ENCODE measurements at places on chromosomes 6 and 20. TPM values are rescaled to one million over a fixed set of nuclear protein-coding genes. Genes with fewer than 3 reads are reported as not detected.

GRCh38 chr20:61871160-61871559, 194.5 kb downstream of the TAF4 start:
- no peak for DNase-seq

GRCh38 chr20:62694868-62695267, 13.8 kb upstream of the NTSR1 start:
- DNase-seq: no peak

- DNase-seq: no peak
These were observed 10.0 kb upstream of the CD93 start for GRCh38 chr20:23096097-23096496.

ZNF831 gene
- polyA plus RNA-seq: not detected

- DNase-seq: peak; percentile 49
These were observed 804 bp downstream of the ELOVL5 start for GRCh38 chr6:53347921-53348370.

- DNase-seq: peak; percentile 91
These were observed 16.6 kb downstream of the POM121L2 start for GRCh38 chr6:27295301-27296079.

DNA sequence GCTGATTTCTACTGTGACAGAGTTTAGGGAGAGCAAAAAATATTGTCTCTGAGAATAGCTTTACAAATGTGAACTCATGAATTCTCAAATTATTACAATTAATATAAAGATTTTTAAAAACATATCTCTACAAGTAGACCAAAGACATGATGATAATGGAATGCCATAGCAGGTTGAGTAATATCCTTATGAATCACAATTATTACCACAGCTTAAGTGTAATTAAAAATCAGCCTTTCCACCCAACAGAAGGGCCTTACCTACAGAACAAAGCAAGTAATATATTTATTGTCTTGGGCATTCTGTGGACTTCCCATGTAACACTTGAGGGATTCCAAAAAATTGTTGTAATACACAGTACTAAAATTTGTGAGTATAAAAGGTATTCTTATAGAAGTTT, 1099.6 kb upstream of the GJE1 start:
- peak; percentile 59 for DNase-seq

SLC35F1 gene
- not detected for polyA plus RNA-seq

LINC00237 gene
- polyA plus RNA-seq: not detected

DNA sequence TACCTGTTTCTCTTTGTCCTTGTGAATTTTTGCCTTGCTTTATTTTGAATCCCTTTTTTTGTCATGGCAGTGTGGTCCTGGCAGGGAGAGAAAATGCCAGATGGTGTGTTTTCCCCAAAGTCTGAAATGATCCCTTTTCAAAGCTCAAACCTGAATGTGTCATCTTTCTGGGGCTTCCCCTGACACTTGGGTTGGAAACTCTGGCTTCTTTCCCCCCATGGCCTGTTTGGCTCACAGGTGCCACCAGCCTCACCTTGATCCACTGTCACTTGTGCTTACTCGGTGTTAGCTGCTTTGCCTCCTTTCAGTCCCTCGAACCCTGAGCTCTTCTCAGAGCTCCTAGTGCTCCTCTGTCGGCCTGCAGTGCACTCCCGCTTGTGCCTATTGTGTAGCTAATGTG, 22.3 kb downstream of the MYBL2 start:
- DNase-seq: no peak

CDYL gene
- 10.5 TPM for polyA plus RNA-seq

GRCh38 chr6:38131527-38131965, 312.0 kb downstream of the ZFAND3 start:
- DNase-seq: peak; percentile 42

DNA sequence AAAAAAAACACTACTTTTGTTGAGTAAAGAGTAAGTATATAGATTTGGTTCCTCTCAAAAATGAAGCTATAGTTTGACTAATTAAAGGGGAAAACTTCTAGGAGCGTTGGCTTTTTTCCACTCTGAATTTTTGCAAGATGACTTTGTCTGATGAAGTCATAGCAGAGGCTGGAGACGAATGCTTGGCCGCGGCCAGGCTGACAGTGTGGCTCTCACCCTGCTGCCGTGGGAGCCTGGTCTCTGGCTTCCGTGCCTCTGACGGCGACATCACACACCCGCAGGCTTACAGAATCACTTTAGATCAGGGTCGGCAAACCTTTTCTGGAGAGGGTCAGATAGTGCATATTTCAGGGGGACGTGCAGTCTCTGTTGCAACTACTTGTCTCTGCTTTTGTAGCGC, 145.0 kb downstream of the PHACTR3 start:
- DNase-seq: no peak

DNA sequence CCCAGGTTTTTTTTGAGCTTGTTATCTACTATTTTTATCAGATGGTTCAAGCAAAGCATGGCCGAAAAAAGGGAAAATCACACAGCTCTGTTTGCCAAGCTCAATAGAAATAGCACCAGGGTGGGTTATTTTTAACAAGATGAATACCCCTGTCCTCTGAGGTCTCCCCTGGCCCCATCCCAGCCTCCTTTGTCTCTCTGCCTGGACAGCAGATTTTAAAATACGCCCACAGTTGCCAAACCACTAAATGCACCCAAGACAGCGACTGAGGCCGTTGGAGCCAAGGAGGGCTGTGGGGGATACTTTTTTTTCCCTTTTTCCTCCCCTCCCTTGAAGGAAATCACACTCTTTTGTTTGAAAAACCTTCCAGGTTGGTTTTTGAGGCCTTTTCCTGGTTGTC, 106.6 kb downstream of the VEGFA start:
- no peak for DNase-seq

GRCh38 chr6:127841811-127842210, 59.0 kb downstream of the THEMIS start:
- DNase-seq: no peak

DNA sequence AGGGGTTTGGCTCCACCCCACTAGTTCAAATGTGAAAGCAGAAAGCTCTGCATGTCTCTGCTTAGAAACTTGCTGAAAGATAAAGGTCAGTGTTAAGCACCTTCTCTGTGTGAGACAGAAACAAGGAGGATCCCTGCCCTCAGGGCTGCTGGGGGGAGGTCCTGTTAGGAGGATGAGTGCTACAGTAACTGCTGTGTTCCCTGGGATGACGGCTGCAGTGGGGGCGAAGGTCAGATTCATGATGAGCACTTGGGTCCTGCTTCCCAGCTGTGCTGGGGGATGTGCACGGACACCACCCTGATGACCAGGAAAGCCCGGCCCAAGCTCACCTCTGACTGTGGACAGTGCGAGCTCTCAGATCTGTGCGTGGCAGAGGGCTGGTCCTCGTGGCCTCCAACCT, 252.6 kb downstream of the DLL1 start:
- no peak for DNase-seq

DNA sequence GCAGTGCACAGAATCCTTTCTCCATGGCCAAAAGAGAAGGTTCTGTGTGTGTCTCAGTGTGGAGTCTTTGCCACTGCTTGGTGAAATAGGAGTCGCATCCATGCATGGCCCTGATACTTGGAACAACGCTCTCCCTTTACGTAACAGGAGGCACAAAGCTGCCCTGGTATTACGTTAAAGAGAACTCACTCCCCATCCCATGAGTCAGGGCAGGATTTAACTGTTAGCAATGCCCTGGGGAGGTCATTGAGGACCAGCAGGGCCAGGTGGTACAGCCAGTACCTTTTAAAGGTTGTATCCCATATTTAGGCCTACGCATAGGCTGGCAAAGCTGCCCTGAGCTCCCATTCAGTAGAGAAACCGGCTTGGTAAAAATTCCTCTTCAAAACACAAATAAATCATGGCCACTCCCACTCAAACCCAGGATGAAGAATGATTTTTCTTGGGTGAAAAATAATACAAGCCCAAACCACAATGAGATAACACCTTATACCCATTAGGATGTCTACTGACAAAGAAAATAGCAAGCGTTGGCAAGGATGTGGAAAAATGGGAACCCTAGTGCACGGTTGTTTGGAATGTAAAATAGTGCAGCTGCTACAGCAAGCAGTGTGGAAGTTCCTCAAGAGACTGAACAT, 37.1 kb downstream of the MYLK4 start:
- no peak for DNase-seq

DNA sequence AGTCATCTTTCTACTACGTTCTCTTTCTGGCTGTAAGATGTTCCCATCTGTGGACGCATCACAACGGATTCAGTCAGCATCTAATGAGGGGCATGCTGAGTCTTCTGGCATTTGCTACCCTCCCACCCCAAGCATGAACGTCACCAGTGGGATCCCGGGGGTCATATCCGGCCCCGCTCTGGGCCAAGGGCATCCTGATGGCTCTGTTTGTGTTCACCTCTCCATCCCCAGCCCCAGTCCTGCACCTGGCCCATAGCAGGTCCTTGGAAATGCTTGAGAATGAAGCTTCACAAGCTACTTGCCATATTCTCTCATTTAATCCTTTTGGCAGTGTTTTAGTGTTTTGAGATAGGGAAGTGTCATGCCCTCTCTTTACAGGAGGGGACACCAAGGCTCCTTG, 14.9 kb downstream of the APCDD1L start:
- DNase-seq: no peak

GRCh38 chr6:3695065-3695817, 56.3 kb downstream of the PXDC1 start:
- no peak for DNase-seq

- DNase-seq: no peak
These were observed 88.6 kb downstream of the PSMB1 start for GRCh38 chr6:170464524-170464979.

- DNase-seq: peak; percentile 58
These were observed at the start of gene CGAS for GRCh38 chr6:73452107-73452461. Gene CGAS, minus strand, starts transcription at chr6:73452297. Its CDS starts 116 bp downstream, at chr6:73452181.

GRCh38 chr6:24205020-24205492, 79.0 kb downstream of the NRSN1 start:
- peak; percentile 28 for DNase-seq

PI16 gene
- not detected for polyA plus RNA-seq

GRCh38 chr6:14770040-14770439, 475.8 kb upstream of the JARID2 start:
- DNase-seq: no peak

DNA sequence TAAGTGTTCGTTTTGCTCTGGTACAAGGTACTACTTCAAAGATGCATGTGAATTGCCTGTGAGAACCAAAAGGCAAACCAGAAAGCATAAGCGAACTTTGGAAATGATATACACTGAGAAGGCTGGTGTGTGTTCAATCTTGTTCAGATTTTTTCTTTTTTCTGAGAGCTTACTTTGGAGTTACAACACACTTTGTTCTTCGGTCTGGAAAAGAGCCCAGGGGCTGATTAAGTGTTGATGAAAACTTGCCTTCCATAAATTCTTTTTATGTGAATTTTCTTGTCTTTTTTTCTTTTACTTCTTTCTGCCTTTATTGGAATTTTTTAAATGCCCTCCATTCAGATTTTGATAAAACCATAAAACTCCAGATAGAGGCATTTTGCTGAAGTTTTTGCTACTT, 395.1 kb upstream of the SASH1 start:
- DNase-seq: no peak

DNA sequence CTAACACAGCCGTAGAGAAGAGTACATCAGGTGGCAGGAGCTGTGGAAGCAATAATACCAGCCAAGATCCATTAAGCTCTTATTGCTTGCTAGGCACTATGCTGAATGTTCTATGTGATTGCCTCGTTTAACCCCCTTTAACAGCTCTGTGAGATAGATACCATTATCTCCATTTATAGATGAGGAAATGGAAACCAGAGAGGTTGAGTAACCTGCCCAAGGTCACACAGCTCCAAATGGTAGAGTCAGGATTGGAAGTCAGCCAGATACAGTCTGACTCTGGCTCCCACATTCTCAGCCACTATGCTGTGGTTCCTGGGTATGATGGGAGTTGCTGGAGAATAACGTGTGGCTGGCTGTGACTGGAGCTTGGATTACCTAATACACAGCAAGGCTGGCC, 92.4 kb downstream of the DLGAP4 start:
- DNase-seq: no peak

- DNase-seq: no peak
These were observed 89.5 kb downstream of the UBE3D start for GRCh38 chr6:82976179-82976578.

DNA sequence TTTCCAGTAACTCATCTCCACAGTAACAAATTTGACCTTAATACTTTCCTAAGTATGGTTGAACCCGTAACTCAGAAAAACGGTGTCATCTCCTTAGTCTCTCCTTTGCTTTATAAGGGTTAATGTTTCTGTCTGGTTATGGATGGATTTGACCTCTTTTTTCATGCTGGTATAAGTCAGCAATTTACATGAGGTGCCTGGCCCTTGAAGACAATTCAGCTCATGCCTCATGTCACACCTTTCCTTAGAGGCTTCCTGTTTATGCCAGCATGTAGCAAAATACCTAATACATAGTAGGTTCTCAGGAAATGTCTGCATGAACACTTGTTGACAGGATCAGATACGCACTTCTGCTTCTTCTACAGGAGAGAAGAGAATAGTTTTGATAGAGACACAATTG, 37.7 kb upstream of the C20orf144 start:
- DNase-seq: no peak

DNA sequence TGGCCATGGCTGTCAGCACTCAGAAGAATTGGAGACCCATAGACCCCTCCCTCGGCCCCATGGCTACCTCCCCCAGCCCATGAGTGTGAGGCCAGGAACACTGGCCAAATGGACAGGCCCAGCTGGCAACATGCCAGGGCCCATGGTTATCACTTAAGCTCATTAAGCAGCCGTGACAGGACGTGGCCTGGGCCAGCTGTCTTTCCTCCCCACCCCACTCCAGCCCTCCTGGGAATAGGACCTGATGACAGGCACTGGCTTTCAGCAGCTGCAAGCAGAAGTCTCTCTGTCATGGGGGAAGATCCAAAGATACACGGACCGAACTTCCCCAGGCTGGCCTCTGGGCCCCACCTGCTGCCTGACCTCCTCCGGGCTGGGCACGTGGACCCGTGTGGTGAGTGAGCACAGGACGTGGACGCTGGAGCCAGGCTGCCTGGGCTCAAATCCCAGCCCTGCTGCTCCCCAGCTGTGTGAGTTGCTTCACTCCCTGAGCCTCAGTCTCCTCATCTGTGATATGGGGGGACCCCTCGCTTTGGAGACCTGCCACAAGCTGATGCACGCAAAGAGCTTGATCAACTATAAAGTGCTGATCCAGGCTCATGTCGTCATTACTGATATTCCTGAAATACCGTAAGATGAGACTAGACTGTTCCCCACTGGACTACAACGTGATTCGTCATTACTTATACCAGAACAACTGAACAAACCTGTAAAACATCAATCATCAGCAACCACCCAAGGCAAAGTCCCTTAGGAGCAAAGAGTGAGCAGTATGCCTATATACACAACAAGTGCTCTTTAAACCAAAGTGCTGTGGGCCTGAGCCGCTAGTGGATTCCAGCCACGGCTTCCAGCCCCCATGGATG, 22.0 kb upstream of the VSTM2L start:
- DNase-seq: no peak

DNA sequence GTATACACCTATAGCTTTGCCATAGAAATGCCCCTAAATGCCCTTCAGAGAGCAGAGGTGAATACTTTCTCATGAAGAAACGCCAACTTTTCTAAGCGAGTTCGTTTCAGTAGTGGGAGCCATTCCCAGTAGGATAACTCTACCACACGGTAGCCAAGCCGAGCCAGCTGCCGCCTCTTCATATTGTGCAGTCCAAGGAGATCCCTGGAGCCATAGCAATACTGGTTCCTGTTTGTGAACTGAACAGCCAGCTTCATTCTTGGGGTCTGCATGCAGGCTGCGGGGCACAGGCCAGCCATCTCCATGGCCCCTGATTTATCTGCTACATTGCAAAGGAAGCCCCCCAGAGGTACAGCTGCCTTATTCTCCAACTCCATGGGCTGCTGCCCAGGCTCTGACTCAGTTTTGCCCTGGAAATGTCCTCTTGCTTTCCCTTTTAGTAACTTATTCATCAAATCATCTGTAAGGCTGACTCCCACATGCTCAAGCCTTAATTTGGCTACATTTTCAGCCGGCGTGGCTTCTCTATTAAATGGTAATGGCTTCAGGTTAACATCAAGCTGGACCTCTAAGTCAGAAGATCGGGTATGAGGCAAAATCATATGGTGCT, 12.8 kb downstream of the FASTKD5 start:
- DNase-seq: no peak
